ENCODE measurements at places on chromosomes 11 and 22. TPM values are rescaled to one million over a fixed set of nuclear protein-coding genes. Genes with fewer than 3 reads are reported as not detected.

- no peak for DNase-seq
Observed at GRCh38 chr11:122140500-122140899, 24.5 kb upstream of the BLID start.

DNA sequence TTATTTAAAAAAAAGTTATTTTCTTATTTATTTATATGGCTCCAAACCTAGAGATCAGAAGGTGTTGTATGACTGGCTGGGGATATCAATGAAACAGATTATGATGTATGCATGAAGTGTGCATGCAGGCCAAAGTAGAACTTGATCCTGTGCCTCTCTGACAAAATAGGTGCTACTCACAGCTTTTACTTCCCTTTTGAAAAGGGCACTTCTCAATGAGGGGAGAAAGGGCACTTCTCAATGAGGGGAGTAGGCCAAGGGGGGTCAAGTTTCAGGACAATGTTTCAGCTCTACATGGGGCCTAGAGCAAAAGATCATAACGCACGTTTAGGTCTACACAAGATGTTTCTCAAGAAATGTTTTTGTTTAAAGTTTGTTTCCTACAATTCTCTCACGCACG lies 397.5 kb downstream of the ETS1 start:
- DNase-seq, result no peak

Gene TRIM48
- not detected for total RNA-seq

DNA sequence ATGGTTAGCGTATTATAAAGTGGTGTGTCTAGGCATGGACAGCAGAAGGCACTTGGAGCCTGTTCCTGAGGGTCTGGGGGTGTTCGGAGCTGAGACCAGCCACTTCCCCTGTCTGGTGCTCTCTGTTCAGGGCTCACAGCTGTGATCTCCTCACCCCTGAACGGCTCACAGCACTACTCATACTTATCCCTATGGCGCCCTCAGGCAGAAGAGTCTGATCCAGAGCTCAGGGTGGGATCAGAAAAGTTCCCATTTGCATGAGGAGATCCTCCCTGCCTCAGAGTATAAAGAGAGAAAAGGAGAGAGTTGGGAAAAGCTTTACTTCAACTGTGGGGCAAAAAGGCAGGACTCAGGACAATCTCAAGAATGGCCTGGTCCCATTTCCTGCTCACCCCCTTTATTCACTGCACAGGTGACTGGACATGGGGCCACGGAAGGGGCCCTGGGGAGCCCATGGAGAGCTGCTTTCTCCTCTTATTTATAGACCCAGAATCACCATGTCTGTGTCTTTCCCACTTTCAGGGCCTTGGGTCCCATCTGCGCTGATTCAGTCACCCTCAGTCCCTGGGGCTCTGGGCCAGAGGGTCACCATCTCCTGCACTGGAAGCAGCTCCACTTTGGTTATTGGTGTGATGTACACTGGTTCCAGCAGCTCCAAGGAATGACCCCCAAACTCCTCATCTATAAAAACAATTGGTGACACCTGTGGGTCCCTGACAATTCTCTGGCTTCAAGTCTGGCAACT lies 97.0 kb upstream of the TOP3B start:
- no peak for DNase-seq

- DNase-seq, result no peak
Observed at GRCh38 chr22:32880893-32881596, 79.5 kb downstream of the TIMP3 start.

Gene DEUP1
- not detected for total RNA-seq

GRCh38 chr11:128662076-128662475 lies 31.8 kb upstream of the FLI1 start:
- no peak for DNase-seq

DNA sequence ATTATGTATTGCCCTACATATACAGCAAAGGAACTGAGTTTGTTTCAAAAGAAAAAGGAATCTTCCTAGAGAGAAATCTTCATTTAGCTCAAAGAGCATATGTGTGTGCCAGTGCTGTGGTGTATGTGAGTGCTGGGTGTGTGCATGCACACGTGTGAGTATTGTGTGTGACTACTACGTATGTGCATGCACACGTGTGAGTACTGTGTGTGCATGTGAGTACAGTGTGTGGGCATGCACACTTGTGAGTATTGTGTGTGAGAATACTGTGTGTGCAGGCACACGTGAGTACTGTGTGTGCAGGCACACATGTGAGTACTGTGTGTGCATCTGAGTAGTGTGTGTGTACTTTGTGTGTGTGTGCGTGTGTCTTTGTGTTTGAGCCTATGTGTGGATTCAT lies 651.0 kb upstream of the B3GAT1 start:
- no peak for DNase-seq

Data from activated T-cell treated with anti-CD3 and anti-CD28 coated beads, Interleukin-2, amount 50 U/mL, for 72 hours (primary cell).